ENCODE measurements at places on chromosomes 2 and 18.
A peak's percentile ranks its signal among the peaks of the same experiment; 100 is the strongest.

GRCh38 chr2:237870754-237871651 is 11.6 kb downstream of the RAMP1 start:
- no peak for DNase-seq

- DNase-seq: no peak
Observed at GRCh38 chr18:23378302-23378686, 74.8 kb upstream of the RIOK3 start.

- DNase-seq: no peak
Observed at GRCh38 chr2:43191947-43192516, 34.4 kb downstream of the ZFP36L2 start.

DNA sequence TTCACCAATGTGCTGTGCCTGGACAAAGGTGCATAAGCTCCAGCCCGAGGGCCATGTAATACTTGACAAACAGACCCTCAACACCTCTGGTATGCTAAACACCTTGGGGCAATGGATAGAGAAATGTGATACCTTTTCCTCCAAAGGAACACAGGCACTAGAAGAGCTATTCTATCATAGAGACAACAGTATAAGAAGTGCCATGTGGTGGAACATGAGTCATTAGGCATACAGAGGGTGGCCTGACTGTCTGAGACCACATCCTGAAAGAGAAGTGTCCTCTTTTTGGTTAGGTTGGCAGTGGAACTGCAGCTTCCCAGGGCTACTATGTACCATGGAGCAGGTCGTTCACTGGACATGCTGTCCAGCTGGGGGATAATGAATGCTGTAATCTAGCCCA is 153.9 kb downstream of the INSIG2 start:
- DNase-seq: no peak

GRCh38 chr2:44528595-44528994 is 166.8 kb downstream of the CAMKMT start:
- DNase-seq: no peak

GRCh38 chr2:230642966-230643365 is 69.7 kb upstream of the CAB39 start:
- no peak for DNase-seq

- DNase-seq: peak; percentile 33
Observed at GRCh38 chr2:120174963-120175581, 48.1 kb downstream of the TMEM185B start.

GRCh38 chr2:8447610-8448221 is 234.1 kb upstream of the ID2 start:
- no peak for DNase-seq

GRCh38 chr2:74110537-74110936 is 37.2 kb downstream of the BOLA3 start:
- DNase-seq: no peak

DNA sequence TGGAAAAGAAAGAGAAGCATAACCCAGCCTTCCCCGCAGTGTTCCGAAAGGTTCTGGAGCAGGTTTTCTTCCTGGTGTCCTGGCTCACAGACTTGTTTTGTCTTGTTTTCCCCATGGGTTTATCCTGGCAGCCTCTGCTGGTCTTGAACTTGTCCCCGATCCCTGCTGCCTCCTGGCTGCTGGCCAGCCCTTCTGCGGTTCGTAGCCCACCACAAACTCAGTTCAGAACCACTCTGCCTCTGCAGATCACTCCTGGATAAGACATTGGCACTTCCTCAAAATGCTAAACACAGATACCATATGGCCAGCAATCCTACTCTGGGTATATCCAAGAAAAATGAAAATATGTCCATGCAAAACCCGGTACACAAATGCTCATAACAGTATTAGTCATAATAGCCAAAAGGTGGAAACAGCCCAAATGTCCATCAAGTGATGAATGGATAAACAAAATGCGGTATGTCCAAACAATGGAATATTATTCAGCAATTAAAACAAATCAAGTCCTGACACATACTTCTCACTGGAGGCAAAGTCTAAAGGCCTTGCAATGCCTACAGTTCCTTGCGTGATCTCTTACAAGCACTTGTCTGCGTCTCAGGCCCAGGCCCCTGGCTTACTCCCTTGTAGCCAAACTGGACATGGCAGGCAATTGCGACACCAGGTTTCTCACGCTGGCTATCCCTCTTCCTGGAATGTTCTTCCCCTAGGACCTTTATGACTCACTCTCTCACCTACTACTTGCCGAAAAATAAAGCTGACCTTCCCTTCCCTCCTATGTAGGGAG is 28.0 kb upstream of the ARHGEF4 start:
- no peak for DNase-seq

DNA sequence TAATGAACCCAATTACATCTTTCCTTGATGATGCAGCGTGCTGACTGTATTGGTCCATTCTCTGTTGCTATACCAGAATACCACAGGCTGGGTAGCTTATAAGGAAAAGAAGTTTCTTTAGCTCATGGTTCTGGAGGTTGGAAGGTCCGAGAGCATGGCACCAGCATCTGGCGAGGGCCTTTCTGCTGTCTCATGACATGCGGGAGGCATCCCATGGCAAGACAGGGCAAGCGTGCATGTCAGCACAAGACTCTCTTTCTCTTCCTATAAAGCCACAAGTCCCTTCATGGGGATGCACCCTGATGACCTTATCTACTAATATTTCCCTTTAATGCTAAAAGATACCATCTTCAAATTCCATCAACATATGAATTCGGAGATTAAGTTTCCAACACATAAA is 122.8 kb upstream of the FHL2 start:
- DNase-seq: no peak

Measured in activated CD4-positive, alpha-beta T cell treated with anti-CD3 and anti-CD28 coated beads for 4 hours (primary cell).